ENCODE measurements at places on chromosomes 4 and X.
A peak's percentile ranks its signal among the peaks of the same experiment; 100 is the strongest.

- DNase-seq, result peak; percentile 82
These were observed 124.2 kb downstream of the NFKB1 start for GRCh38 chr4:102625232-102625930.

DNA sequence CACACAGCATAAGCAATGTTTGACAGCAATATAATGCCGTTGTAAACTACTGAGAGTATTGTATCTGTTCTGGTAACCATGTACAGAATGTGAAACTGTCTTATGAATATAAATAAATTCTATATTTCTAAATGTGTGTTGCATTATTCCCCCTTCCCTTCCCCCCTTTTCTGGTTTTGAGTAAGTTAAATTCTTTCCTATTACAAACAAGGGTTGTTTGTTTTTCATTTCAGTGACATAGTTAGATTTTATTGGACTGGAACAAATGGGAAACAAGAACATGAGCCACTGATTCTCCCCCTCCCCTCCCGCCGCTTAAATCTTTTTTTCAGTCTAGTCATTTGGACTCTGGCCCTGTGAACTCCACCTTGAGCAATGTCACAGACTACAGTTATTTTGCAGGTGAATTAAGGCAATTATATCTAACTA lies 69.8 kb downstream of the GPAT3 start:
- DNase-seq, result no peak

- no peak for DNase-seq
These were observed 14.1 kb downstream of the SLC10A7 start for GRCh38 chr4:146507632-146508031.

DNA sequence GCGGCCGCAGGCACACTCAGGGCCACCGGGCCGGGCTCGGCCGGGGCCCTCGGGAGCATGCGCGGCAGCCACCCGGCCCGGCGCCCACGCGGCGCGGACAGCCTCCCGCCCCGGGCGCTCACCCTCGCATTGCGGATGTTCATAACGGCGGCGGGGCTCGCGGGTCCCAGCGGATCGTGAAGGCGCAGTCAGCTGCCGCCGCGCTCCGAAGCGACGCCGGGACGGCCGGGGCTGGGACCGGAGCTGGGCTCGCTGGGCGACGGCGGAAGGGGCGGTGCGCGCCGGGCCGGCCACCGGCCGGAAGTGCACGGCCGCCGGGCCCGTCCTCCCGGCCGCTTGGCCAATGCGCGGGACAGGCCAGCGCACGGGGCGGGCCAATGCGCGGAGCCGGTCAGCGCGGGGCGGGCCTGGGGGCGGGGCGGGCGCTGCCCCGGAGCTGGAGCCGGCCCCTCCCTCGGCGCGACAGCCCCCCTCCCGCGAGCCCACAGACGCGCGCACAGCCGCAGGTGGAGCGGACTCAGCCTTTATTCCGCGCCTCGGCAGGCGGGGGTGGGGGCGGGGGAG lies at the start of gene NAA10:
TSS of gene NAA10 (minus strand) at position 276 of the 564 bp plus-strand sequence. CDS start at position 143, 133 bp downstream.
- peak; percentile 67 for DNase-seq

- no peak for DNase-seq
These were observed 95.2 kb upstream of the NAP1L5 start for GRCh38 chr4:88792821-88793220.

DNA sequence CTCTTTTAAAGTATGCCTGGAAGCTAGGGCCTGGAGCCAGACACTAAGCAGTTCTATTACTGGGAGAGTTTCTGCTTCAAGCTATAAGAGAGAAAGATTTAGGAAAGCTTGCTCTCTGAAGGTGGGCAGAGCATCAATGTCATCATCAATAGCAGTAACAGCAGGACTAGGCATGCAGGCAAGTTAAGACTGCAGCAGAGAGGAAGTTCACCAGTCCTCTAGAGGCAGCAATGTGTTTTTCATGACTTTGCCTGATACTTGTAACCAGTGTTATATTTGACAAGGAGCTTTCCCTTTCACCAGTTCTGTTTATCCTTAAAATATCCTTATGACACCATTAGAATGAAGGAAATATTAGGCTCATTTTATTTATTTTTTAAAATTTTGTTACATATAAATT lies 237.9 kb downstream of the KCTD8 start:
- no peak for DNase-seq

Data from activated naive CD4-positive, alpha-beta T cell treated with anti-CD3 and anti-CD28 coated beads, Interleukin-2, amount 10 ng/mL, durations not matched to agents 7 days and 5 days (primary cell).